ENCODE measurements at places on chromosomes 11 and 22.
A peak's percentile ranks its signal among the peaks of the same experiment; 100 is the strongest.

- no peak for DNase-seq
Observed at GRCh38 chr22:48450188-48450825, 1377.4 kb downstream of the BRD1 start.

DNA sequence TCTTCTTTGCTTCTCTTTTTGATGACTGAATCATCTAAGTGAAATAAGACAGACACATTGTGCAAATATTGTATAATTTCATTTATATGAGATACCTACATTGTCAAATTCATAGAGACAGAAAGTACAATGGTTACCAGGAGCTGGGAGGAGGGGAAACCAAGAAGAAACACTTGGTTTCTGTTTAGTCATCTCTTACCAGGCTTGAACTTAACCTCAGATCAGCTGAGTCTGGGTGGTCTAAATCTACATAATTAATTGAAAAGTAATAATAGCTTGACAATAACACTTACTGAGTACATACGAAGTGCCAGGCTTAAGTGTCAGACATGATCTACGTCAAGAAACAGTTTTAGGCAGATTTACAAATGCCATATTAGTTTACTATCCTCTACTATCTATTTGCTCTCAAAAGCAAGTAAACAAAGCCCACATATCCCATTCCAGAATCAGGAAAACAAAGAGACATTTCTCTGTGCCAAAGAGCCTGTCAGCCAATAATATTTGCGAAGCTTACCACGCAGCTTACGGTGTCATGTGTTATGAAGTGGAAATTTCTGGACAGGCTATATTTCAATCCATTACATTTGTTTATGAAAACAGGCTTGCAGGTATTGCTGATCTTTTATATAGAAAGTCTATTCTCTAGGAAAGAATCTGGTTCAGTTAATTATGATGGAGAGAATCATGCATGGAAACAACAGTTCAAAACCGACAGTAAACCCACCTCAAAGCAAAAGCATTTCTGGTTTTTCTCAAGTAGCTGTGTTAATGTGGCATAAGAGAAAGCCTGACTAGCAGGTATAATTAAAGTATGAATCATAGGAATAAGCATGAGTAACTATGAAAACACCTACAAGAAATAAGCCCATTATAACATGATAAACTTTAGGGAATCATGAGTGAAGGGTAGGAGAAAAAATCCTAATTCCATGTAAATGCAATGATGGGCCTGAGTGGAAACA, 2.7 kb upstream of the ARHGAP42 start:
- DNase-seq, result no peak

- peak; percentile 72 for DNase-seq
Observed at GRCh38 chr11:75802913-75803820, 11.8 kb upstream of the UVRAG start.

DNA sequence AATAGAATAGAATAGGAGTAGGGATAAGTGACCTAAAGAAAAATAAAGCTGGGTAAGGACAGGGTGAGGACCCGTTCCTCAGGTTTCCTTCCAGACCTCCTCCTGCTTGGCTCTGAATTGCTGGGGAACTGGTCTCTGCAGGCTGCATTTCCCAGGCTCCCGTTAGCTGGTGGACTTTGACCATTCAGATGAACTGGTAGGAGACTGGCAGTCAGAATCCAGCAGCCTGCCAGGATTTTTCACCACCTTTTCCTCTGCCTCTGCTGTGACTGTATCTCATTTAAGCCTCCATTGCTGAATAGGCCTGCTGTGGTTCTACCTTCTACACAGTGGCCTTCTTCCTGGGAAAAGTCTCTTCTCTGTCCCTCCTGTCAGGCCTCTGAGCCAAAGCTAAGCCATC, 24.6 kb upstream of the SMPD1 start:
- DNase-seq, result no peak

Data from activated naive CD4-positive, alpha-beta T cell treated with Interleukin-2 at 50 U/mL for 16 hours (primary cell).